ENCODE measurements at places on chromosomes 7 and 10.

GRCh38 chr10:77782328-77783061 lies 144.1 kb downstream of the DLG5 start:
- DNase-seq = no peak

DNA sequence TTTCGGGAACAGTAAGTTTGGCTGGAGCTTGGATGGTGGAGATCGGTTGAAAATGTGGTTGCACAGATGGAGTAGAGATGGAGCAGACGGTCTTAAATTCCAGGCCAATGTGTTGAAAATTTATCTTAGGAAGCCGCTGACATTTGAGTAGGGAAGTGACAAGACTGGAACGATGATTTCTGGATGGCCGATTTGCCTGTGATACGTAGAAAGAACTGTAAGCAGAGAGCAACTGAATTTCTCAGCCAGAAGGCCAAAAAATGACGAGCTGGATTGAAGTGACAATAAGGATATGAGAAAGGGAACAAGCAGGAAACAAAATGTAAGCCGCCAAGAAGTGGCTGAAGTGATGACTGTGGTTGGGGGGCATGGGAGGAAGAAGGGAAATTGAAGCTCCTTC lies 687 bp upstream of the ARMC3 start:
- DNase-seq = no peak

- no peak for DNase-seq
Observed at GRCh38 chr7:142910481-142910880, 23.1 kb downstream of the TRPV5 start.

DNA sequence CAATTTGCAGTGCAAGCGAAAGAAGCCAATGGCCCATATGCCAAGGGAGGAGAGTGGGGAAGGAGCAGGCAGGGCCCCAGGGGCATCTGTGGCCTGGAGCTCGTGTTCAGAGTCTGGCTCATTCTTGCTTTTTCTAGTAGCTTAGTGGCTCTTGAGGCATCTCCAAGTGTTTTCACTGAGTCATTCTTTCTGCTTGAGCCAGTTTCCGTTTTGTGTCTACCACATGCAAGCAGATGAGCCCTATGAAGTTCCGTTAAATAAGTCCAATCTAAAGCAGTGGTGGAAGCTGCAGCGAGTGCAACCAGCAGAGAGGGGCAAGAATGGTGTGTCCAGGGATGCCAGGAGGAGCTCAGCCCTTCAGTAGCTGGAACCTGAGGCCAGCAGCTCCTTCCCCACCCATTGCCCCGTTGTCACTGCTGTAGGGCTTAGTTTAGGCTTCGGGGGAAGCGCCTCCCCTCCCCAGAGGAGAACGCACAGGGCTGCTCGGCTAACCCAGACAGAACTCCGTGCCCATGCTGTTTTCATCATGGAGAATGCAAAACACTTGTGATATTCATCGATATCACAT lies 57.4 kb upstream of the EBF3 start:
- DNase-seq = no peak

DNA sequence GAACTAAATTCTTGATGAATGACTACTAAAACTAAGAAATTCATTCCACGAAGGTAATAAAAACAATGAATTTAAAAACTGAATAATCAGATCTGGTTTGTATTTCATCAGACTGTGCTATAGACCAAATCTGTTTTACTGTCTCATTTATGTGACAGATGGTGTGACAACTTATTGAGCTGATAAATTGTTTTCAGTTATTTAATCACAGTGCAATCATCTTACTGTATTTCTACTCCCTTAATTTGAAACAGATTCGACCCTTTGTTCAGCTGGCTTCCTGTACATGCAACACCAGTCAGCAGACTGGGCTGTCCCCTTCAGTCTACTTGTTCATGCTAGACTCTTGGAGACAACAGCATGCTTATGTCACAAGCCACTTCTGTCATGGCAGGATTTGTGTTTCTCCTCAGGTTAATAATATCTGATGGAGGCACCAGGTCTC lies 150.9 kb downstream of the MBL2 start:
- DNase-seq = no peak

- no peak for DNase-seq
Observed at GRCh38 chr10:98560565-98560964, 113.8 kb upstream of the HPS1 start.

GRCh38 chr7:123208793-123209192 lies 9.0 kb upstream of the SLC13A1 start:
- no peak for DNase-seq

DNA sequence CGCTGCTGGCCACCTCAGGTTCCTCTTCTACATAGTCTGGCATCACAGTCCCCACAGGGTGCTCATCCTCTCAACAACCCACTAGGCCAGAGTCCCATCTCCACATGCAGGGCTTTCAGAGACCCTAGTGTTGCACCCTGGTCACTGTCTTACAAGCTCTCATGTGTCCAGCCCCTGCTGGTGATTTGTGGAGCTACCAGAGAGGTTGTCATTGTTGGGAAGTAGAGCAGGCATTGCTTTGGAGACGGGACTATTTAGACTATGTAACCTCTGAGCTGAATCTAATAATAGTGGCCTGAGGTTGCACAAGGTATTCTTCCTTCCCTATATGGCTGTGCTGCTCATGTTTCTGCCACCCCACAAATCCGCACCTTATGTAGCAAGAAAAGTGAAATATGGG lies 135.3 kb upstream of the VWC2 start:
- DNase-seq = no peak

GRCh38 chr7:72021716-72022115 lies 390.4 kb downstream of the CALN1 start:
- DNase-seq = no peak

DNA sequence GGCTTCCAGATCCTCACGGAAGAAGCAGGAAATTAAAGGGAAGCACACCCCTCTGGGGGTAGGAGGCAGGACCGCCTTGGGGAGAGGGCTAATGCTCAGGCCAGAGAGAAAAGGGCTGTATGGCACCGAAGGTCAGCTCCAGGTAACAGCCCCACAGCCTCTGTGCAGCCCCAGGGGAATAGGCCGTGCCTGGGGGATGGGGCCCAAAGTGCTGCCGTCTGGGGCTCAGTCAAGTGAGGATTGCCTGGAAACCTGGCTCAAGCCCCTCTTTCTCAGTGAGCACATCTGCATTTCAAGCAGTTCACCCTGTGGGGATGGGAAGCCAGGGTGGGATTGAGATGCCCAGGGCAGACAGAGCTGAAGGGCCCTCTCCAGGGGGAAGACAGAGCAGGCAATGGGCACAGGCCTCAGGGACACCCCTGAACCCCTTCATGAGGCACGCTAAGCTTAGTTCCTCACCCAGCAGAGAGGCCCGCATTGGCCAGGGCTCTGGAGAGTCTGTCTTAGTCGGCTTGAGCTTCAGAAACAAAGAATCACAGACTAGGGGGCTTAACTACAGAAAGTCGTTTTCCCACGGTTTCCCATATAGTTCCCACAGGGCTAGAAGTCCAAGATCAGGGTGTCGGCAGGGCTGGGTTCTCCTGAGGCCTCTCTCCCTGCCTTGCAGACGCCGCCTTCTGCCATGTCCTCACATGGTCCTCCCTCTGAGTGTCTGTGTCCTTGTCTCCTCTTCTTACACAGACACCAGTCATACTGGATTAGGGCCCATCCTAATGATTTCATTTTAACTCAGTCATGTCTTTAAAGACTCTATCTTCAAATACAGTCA lies 118.2 kb downstream of the PTPN20 start:
- DNase-seq = no peak

- DNase-seq = no peak
Observed at GRCh38 chr10:69335063-69335587, 56.8 kb downstream of the HK1 start.

DNA sequence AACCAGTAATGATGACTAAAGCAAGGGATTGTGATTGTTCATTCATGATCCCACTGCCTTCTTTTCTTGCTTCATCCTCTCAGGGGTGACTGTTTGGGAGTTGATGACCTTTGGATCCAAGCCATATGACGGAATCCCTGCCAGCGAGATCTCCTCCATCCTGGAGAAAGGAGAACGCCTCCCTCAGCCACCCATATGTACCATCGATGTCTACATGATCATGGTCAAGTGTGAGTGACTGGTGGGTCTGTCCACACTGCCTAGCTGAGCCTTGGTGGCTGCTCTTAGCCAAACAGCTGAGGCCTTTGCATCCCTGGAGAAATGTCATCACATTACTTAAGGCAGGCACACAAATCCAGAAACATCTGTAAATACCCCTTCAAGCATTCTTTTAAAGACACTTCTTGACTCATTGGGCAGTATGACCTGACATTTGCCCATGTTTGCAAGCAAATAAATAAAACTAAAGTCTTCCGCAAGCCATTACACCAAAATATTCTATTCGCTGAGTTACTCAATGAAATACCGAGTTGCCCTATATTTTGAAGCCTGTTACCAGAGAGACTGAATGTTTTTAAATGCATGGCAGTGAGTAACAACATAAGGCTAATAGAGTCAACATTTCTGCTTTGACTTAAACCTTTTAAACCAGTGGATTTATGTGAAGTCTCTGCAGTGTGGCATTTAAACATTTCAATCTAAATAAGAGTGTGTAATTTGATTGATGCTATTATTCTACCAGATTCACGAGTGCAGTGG lies 166.3 kb upstream of the LANCL2 start:
- DNase-seq = no peak

GRCh38 chr10:26326851-26327250 lies 110.3 kb downstream of the GAD2 start:
- DNase-seq = no peak

- no peak for DNase-seq
Observed at GRCh38 chr10:24408365-24408764, 199.4 kb downstream of the KIAA1217 start.

GRCh38 chr10:84191106-84191505 lies 3.2 kb upstream of the CDHR1 start:
- no peak for DNase-seq

DNA sequence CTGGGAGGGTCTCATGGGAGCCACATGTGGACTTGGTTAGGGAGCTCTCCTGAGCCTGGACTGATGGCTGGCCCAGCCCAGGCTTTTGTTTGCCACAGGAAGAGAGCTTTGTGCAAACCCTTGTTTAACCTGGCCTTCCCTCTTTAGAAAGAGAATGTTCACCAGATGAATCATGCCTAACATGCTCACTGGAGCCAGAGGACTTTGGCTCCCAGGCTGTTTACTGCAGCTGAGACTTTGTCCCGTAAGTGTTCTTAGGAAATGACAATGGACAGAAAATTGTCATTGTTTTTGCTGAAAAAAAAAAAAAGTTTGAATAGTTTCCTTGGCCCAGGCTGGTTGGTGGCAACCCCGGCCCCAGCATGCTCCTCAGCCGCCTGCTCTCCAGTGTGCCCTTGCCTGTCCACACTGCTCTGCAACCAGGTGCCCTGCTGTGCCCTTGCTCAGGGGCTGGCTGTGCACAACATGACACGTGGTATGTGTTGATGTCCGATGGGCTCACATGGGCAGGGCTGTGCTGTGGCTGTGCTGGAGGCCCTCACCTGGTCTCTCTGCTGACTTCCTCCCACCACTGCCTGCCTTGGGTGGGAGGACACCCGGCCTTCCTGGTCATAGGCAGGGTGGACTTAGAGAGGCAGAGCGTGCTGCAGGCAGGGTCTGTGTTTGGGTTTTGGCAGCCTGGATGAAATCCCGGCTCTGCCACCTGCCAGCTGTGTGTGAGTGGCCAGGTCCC lies 215.3 kb upstream of the ZNF32 start:
- no peak for DNase-seq

- no peak for DNase-seq
Observed at GRCh38 chr10:78838141-78838657, 230.6 kb upstream of the ZMIZ1 start.

GRCh38 chr7:128217030-128217805 lies 23.9 kb upstream of the LEP start:
- no peak for DNase-seq

DNA sequence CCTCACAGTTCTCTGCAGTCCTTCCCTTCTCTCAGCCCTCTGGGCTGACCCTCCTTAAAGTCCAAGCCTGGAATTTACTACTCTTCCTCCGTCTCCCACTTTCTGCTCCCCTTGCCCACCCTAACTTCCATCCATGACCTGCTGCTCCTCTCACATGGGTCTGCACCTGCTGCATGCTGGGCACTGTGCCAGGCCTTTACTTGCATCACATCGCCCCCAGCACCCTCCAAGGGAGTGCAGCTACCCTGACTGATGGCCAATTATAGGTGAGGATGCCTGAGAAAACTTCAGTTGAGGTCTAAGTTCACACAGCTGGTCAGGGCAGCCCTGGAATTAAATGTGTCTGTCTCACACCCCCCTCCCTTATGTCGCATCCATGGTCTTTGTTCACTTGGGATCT lies 53.6 kb upstream of the ZPBP start:
- DNase-seq = no peak

DNA sequence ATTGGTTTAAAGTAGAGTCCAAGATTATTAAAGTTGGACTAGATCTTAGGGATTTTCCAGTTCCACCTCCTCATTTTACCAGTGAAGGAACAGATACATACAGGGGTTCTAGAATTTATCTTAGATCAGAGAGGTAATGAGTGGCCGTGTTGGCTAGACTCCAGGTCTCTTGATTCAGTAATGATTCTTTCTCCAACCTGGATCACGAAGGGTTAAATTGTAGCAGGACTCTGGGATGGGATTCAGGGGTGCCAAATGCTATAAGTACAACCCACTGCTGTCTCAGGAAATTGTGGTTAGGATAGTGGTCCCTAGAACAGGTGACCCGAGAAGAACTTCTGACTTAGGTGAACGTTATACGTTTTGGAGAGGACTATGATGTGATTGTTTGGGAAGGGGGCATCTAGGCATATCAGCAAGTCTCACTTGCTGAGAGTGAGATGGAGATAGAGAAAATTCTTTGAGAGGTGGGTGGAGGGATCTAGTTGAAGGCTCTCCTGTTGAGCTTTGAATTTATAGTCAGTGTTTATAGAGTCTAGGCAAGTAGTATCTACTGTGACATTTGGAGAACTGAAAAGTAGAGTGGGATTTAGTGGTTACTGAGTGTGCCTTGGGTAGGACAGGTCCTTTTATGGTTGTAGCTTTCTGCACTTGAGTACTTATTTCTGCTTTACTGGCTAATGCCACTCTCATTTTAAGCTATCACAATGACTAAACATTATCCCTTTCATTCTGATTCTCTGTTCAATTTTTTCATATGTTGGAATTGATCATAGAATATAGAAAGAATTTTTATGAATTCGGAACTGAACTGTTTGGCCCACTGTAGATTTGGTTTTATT lies 58.3 kb downstream of the ST7 start:
- no peak for DNase-seq

- no peak for DNase-seq
Observed at GRCh38 chr10:87720665-87721064, 61.0 kb downstream of the PAPSS2 start.

- no peak for DNase-seq
Observed at GRCh38 chr10:30915146-30915545, 116.5 kb downstream of the ZNF438 start.

GRCh38 chr7:121379930-121380329 lies 16.2 kb downstream of the FAM3C start:
- DNase-seq = no peak

GRCh38 chr7:106466867-106467266 lies 182.1 kb upstream of the NAMPT start:
- no peak for DNase-seq

- DNase-seq = no peak
Observed at GRCh38 chr7:34158368-34159153, 253.2 kb downstream of the BMPER start.

DNA sequence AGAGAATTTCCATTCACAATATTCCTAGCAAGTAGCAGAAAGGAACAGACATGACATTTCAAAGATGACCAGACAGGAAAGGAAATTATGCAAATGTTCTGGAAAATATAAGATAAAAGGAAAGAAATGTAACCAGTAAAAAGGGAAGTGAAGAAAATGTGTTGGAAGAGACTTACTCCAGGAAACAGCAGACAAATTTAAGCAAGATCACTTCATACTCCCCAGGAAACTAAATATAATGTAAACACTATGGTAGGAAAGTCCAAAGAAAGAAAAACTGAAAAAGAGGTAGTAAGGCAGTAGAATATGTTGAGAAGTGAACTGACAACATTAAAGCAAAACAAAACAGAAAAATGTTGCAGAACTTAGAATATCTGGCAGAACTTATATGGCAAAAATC lies 6.4 kb upstream of the ST8SIA6 start:
- no peak for DNase-seq

Measured in renal cortex interstitium (tissue), 15 donors.